Activated naive CD4-positive, alpha-beta T cell treated with anti-CD3 and anti-CD28 coated beads, Interleukin-2, amount 10 ng/mL, durations not matched to agents 7 days and 5 days (primary cell): ENCODE measurements at places on chromosomes 2 and 18.

GRCh38 chr2:19363474-19363778 lies 5.0 kb upstream of the OSR1 start:
- peak overlapping the region; percentile 86 for H3K4me3 ChIP-seq
- peaks cover 95% of the 10 kb centered on the region for H3K27me3 ChIP-seq
- H3K4me1 ChIP-seq = peaks cover 31% of the 10 kb centered on the region
- H3K36me3 ChIP-seq = peaks cover 2% of the 10 kb centered on the region
- no peak for DNase-seq

DNA sequence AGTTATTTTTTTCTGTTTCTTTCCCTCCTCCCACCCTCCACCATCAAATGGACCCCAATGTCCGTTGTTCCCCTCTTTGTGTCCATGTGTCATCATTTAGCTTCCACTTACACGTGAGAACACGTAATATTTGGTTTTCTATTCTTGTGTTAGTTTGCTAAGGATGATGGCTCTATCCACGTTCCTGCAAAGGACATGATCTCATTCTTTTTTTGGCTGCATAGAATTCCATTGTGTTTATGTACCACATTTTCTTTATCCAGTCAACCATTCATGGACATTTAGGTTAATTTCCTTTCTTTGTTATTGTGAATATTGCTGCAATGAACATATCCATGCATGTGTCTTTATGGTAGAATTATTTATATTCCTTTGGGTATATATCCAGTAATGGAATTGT lies 91.3 kb upstream of the TNP1 start:
- H3K27ac ChIP-seq = no peak overlapping the region

DNA sequence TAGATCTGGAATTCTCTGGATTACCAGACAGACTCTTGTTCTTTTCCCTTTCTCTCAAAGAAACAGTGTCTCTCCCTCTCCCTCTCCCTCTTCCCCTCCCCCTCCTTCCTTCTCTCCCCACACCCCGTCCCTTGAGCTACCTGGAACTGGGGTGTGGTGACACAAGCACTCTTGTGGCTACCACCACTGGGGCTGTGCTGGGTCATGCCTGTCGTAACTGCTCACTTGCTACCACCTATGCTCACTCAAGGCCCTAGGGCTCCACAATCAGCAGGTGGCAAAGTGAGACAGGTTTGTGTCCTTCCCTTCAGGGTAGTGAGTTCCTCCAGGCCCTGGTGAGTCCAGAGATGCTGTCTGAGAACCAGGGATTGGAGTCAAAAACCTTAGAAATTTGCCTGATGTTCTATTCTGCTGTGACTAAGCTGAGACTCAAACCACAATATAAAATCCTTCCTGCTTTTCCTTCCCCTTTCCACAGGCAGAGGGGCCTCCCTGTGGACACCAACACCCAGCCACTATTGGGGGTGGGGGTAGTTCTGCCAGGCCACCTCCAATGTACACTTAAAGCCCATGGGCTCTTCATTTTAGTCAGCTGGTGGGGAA lies 70.8 kb downstream of the OXER1 start:
- peak; percentile 47 for DNase-seq
- H3K27ac ChIP-seq = peak overlapping the region; percentile 72
- no peak overlapping the region for H3K4me3 ChIP-seq
- H3K4me1 ChIP-seq = peaks cover 26% of the 10 kb centered on the region

DNA sequence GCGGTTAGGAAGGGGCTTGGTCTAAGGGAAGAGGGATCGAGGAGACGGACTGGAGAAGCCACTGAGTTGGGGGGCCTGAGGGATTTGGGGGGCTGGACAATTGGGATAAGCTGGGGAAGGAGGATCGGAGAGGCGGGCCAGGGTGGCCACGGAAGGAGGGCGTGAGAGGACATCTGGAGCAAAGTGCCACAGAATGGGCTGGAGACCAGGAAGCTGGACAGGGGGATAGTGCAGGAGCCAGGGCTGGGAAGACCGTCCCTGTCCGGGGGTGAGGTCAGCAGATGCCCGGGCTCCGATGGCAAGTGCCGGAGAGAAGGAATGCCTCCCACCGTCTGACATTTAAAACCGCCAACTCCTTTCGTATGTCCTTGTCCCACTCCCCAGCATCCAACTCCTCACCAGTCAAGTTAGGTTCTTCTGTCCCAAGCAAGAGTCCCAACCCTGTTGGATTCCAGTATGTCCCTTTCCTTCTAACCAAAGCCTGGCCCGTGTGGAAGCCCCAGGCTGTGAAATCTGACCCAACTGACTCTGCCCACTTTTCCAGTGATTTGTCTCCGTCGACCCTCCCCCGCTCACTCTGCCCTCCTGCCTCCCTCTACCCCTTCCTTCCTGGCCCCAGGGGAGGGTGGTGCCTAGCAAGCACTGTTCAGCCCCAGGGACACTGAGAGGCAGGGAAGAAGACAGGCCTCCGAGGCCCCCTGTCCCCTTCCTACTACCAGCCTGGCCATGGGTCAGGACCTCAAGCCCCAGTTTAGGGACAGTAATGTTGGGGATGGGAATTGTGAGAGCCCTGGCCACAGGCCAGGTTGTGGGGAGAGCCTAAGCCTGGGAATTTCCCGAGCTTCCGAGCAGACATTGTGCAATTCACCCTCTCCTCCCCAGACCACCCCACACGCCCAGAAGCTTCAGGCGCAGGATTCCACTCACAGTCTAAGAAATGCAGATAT lies 31.5 kb upstream of the TMBIM1 start:
- peaks cover 35% of the 10 kb centered on the region for H3K27me3 ChIP-seq
- no peak overlapping the region for H3K27ac ChIP-seq
- H3K4me1 ChIP-seq = peaks cover 40% of the 10 kb centered on the region
- no peak for DNase-seq

- no peaks in the 10 kb centered on the region for H3K36me3 ChIP-seq
- no peak overlapping the region for H3K4me3 ChIP-seq
- no peaks in the 10 kb centered on the region for H3K4me1 ChIP-seq
- DNase-seq = no peak
- H3K27ac ChIP-seq = no peak overlapping the region
These were observed 381.0 kb downstream of the MEIS1 start for GRCh38 chr2:66815886-66816285.

- no peak overlapping the region for H3K4me3 ChIP-seq
- no peaks in the 10 kb centered on the region for H3K36me3 ChIP-seq
- no peaks in the 10 kb centered on the region for H3K27me3 ChIP-seq
- no peak overlapping the region for H3K27ac ChIP-seq
- no peak for DNase-seq
These were observed 120.9 kb downstream of the CNTNAP5 start for GRCh38 chr2:124145982-124146381.

DNA sequence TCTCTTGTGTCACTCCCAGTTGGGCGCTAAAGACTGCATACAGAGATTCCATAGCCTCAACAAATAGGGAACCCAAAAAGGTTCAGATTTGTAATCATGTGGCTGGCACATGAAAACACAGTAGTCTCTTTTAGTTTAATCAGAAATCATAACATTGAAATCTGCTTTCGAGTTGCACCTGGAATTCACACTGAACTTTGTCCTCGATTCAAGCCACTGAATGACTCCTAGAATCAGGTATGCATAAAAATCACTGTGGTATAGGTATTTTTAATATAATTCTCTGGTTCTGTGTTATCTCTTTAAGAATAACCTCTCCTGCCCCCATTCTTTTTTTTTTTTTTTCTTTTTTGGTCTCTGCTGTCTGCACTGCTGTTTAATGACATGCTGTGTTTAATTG lies 150.2 kb downstream of the KCNH7 start:
- no peaks in the 10 kb centered on the region for H3K36me3 ChIP-seq
- H3K27me3 ChIP-seq = no peaks in the 10 kb centered on the region
- H3K4me1 ChIP-seq = no peaks in the 10 kb centered on the region
- DNase-seq = no peak
